SK-MEL-5 (cell line): ENCODE measurements at places on chromosomes 7 and 10.

- DNase-seq: no peak
These were observed 74.9 kb downstream of the ADRA2A start for GRCh38 chr10:111151595-111152307.

GRCh38 chr7:36911788-36912187, 187.5 kb upstream of the AOAH start:
- DNase-seq: no peak

- DNase-seq: no peak
These were observed 73.6 kb downstream of the ITGB8 start for GRCh38 chr7:20404320-20404719.

GRCh38 chr10:75159519-75159918, 48.1 kb downstream of the SAMD8 start:
- no peak for DNase-seq

DNA sequence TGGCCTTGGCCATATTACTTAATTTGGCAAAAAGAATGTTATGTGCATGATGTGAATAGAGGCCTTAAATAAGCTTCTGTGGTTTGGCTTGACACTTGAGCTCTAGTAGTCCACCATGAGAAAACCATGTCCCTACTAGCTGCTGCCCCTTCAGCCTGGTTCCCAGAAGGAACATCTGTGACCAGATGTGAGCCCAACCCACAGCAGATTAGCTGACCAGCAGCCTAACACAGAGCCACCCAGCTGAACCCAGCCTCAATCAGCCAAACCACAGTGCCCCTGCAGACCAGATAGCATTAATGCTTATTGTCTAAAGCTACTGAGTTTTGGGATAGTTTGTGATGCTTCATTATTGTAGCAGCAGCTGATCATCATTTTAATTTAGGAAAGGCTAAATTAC, 16.6 kb downstream of the JAZF1 start:
- DNase-seq: no peak

- DNase-seq: no peak
These were observed 182.8 kb upstream of the DGKB start for GRCh38 chr7:15085366-15085765.

DNA sequence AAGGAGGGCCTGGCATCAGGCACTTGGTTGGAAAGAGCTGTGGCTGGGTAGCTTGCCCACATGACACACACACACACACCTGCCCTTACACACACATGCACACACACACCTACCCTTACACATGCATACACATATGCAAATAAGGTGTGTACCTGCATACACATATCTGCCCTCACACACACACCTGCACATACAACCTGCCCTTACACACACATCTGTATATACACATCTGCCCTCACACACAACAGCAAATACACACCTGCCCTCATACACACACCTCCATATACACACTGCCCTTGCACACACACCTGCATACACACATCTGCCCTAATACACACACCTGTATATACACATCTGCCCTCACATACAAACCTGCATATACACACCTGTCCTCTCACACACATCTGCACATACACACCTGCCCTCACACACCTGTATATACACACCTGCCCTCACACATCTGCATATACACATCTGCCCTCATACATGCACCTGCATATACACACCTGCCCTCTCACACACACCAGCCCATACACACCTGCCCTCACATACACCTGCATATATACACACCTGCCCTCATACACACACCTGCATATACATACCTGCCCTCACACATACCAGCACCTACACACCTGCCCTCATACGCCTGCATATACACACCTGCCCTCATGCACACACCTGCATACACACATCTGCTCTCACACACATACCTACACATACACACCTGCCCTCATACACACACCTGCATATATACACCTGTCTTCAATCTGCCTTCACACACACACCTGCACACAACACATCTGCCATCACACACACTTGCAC, 82.9 kb downstream of the GRID1 start:
- no peak for DNase-seq

DNA sequence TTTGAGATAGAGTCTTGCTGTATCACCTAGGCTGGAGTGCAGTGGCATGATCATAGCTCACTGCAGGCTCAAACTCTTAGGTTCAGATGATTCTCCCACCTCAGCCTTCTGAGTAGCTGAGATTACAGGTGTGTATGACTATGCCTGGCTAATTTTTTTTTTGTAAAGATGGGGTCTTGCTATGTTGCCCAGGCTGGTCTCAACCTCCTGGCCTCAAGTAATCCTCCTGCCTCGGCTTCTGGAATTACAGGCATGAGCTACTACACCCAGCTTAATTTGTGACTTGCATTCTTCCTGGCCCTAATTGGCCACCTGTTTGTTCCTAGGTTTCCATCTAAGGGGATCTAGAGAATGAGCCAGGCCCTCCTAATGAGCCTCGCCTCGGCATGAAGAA, 9.3 kb downstream of the ARHGAP22 start:
- DNase-seq: no peak

DNA sequence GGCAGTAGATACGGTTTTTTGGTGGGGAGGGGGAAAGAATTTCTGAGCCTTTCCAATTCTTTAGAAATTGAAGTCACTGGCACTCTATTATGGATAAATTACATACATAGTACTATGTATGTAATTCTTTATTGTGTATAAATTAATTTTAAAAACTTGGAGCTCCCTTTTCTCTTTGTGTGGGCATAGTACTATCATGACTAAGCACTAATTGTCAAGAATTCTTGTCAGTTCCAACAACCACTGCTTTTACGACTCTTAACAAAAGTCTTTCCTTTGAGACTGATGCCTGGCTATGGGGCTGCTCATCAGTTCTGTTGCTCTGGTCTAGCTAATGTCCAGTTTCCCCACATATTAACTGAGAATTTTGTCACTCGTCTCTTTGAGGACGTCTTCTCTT, 365.3 kb upstream of the RNF32 start:
- DNase-seq: no peak

GRCh38 chr10:15370212-15370855, 755 bp downstream of the FAM171A1 start:
- DNase-seq: no peak

- no peak for DNase-seq
These were observed 108.9 kb downstream of the DNAH11 start for GRCh38 chr7:21651697-21652096.

- DNase-seq: no peak
These were observed 958.8 kb upstream of the ZNF722 start for GRCh38 chr7:63039882-63040281.
